ENCODE measurements at places on chromosomes 11 and 22. TPM values are rescaled to one million over a fixed set of nuclear protein-coding genes. Genes with fewer than 3 reads are reported as not detected.

DNA sequence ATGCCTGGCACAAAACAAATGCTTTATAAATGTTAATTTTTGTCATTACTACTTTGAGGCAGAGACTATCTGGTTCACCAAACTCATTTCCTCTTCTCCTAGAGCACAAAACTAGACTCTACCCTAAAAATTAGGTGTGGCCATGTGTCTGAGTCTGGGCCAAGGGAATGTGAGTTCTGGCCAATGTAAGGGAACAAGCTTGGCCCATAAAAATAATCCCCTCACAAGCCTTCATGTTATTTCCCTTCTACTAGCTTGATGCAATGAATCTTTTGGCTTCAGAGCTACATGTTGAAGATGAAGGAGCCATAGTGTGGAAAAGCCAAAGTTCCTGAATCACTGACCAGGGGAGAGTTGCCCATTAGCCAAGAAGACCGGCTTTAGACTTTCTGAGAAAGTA is 406.5 kb upstream of the CCDC90B start:
- DNase-seq, result no peak

Gene CYP2D6
- 0.53 TPM for total RNA-seq

- no peak for DNase-seq
Measured at GRCh38 chr11:103800406-103801114, 235.9 kb upstream of the DDI1 start.

GRCh38 chr11:1564535-1565172 is 7.4 kb downstream of the DUSP8 start:
- peak; percentile 89 for DNase-seq

DNA sequence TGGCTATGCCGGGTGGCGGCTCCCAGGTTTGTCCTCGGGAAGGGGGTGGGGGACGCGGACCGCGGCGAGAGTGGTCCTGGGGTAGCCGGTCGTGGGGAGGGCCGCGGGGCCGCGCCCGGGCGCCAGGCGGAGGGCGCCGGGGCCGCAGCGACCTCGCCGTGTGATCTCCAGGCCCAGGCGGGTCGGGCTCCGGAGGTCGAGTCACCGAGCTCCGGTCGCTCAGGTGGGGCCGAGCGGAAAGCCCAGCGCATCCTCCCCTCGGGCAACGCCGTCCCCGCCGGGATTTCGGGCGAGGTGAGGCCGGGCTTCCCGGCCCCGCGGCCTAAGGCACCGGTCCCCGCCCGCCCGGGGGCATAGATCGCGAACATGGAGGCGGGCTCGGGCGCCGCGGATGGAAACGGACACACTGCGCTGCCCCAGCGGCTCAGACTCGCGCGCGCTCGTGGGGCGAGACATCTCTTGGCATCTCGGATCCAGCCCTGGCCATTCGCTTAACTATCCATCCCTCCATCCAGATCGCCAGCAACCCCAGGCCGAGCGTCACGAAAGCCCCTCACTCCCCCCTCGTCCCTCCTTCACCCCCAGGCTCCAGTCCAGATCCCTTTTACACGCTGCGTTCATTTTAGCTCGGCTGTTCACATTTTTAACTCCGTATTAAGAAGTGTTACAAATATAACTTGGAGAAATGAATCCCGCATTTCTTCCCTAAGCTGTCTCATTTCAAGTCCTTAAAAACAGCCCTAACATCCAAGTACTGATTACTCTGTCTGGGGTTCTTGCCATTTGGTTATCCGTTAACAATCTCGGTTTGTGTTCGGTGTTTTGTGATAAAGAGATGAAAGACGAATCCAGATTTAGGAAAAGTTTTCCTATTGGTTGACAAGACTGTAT is 460 bp downstream of the ZC3H12C start:
- DNase-seq, result no peak

Measured in ascending aorta (tissue), 2 donors.